Smooth muscle cell of the umbilical artery (primary cell): ENCODE measurements at places on chromosomes 7 and 10. TPM values are rescaled to one million over a fixed set of nuclear protein-coding genes. Genes with fewer than 3 reads are reported as not detected.

The LBX1 gene
- not detected in 2 replicates for total RNA-seq

The HDAC9 gene
- 3.3 and 18.0 TPM in 2 replicates for total RNA-seq

The PPA1 gene
- total RNA-seq, result 192 and 209 TPM in 2 replicates

The CALCR gene
- total RNA-seq, result not detected in 2 replicates

The CELF2 gene
- total RNA-seq, result 2.4 and 5.1 TPM in 2 replicates

The PODXL gene
- total RNA-seq, result 0.59 and 3.5 TPM in 2 replicates

The CD36 gene
- 1.2 TPM in 2 replicates for total RNA-seq

The OLAH gene
- total RNA-seq, result 0.30 and 0.65 TPM in 2 replicates

The ZNF239 gene
- 7.1 and 10.2 TPM in 2 replicates for total RNA-seq

The SLC18A2 gene
- total RNA-seq, result 0.05 TPM in 1 of 2 replicates, not detected in the other

The PLXDC2 gene
- 18.0 and 19.0 TPM in 2 replicates for total RNA-seq

The GNAI1 gene
- total RNA-seq, result 32.8 and 78.1 TPM in 2 replicates

The UROS gene
- 53.6 and 73.3 TPM in 2 replicates for total RNA-seq

The AKR1D1 gene
- total RNA-seq, result not detected in 2 replicates

The ZNF394 gene
- total RNA-seq, result 18.1 and 25.8 TPM in 2 replicates

The SPDYE6 gene
- not detected in 2 replicates for total RNA-seq

The RSPH10B2 gene
- total RNA-seq, result 0.05 TPM in 1 of 2 replicates, not detected in the other

The GATA3 gene
- total RNA-seq, result not detected in 2 replicates

The EPDR1 gene
- 21.7 and 32.8 TPM in 2 replicates for total RNA-seq
